ENCODE measurements at places on chromosomes 1 and 21.

DNA sequence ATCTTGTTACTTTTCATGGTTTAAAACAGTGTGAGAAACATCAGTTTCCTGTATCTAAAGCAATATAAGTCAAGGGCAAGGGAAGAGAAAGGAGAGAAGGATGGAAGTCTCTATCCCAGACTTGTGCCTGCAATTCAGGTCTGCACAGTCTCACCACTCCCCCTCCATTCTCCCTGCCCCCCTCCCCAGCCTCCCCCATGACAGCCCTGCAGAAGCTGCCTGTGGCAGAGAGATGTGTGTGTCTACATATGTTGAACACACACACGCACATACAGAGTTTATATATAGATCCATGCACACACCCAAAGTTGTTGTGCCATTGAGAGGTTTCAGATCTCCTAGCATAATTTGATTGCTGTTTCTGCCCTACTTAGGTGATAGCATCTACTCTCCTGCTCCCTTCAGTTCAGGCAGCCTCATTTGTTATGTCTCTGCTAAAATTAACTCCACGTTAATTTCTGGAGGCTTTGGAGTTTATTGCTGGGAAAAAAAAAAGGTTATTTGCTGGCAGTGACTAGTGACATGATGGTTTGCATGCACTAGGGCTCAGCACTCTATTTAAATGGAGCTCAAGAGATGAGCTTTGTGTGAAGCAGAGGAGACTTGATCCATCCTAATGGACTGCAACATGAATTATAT lies 124.9 kb upstream of the SMYD2 start:
- no peak for DNase-seq

DNA sequence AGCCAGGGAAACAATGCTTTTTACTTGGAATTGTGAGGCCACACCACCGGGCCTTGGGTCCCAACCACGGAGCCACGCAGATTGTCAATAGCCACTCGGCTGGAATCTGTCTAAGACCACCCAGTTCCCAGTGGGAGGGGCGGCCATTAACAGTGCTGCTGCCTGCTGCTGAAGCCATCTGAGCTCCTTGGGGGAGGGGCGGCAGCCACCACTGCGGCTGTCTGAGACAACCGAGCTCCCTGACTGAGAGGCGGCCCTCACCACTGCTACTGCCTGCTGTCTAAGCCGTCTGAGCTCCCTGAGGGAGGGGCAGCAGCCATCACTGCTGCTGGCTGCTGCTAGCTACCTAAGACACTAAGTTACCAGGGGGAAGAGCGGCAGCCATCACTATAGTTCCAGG lies 64.3 kb downstream of the DMRTA2 start:
- DNase-seq = no peak

GRCh38 chr1:156153362-156153761 lies at the start of gene SEMA4A:
SEMA4A (plus strand) TSS chr1:156153585; CDS start chr1:156154579, 994 bp downstream.
- DNase-seq = no peak

DNA sequence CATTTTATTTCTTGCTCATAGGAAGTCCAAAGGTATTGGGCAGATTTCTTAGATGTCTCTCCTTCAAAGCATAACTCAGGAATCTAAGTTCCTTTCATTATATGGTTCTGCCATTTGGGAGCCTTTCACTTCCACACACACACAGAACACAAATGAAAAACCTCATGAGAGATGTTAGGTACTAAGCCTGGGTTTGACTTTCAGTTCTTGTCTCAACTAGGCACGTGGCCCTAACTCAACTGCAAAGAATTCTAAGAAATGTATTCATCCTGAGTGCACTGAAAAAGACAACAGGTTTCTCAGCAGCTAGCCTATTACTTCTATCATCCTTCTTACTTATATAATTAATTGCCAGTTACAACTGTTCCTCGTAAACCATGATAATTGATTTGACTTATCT lies 190.0 kb upstream of the SAMSN1 start:
- no peak for DNase-seq

DNA sequence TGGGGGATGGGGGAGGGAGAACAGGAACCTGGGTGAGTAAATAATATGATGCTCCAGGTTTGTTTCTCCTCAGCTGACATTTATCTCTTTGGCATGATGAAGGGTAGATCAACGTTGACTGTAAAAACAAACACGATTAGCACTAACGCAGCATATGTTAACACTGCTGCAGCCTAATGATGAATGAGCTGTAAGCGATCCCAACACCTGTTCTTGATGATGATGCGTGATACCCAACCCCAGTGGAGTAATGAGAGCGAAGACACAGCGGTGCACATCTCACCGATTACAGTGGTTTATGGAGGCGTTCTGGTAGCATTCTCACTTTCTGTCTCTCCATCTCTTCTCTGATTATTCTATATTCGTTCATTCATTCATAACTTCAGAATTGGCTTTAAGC lies 640.4 kb downstream of the USP25 start:
- DNase-seq = no peak

DNA sequence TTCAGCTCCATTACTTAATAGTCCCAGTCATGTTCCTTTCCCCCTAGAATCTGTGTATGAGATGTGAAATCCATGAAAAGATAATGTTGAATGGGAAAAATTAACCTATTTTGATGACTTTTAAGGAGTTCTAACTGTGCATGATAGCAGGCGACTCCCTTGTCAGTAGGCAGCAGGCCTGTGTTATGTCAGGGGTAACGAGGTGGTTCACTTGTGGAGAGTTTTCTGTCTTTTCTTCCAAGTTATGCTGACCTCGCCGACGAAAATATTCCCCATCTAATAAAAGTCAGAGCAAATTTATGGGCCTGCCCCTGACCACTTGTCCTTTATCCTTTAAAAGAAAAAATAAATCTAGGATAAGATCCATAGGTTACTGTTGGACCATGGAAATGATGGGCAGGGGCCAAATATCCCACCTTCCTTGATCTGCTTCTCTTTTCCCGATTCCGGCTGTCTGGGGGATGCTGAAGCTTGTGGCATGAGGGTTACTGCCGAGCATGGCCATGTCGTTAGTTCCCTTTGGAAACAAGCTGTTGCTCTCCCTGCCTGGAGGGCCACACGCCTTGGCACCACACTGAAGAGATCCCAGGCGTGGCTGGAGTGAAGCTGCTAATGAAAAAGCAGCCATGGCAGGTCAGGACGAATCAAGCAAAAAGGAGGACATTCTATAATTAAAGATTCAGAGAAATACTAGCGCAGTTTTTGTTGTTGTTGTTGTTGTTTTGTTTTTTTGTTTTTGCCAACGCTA lies 93.8 kb downstream of the ROR1 start:
- DNase-seq = no peak

GRCh38 chr1:52554756-52555155 lies 1.9 kb upstream of the TUT4 start:
- DNase-seq = no peak

GRCh38 chr21:42129300-42130266 lies 58.5 kb downstream of the UMODL1 start:
- DNase-seq = no peak

GRCh38 chr1:166698771-166699170 lies 140.5 kb upstream of the POGK start:
- DNase-seq = no peak

- no peak for DNase-seq
These were observed 39.6 kb upstream of the COL6A1 start for GRCh38 chr21:45941717-45942546.

DNA sequence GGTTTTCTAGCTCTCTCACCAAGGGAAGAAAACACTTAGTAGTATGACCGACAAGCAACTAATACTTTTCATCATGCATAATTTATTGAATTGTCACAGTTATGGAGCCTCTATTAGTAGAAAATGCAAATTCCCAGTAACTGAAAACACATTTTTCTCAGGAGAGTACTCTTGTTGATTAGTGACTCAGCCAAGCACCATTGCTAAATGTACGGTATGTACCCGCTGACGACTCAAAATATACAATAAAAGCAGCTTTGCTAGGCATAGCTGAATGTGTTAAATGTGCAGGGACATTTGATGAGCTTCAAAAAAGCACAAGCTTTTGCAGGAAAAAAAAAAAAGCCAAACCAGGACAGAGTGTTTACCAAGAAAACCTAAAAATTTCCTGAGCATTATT lies 63.9 kb downstream of the WDR64 start:
- DNase-seq = no peak

- no peak for DNase-seq
These were observed 199.9 kb downstream of the PRDM2 start for GRCh38 chr1:13899856-13900255.

DNA sequence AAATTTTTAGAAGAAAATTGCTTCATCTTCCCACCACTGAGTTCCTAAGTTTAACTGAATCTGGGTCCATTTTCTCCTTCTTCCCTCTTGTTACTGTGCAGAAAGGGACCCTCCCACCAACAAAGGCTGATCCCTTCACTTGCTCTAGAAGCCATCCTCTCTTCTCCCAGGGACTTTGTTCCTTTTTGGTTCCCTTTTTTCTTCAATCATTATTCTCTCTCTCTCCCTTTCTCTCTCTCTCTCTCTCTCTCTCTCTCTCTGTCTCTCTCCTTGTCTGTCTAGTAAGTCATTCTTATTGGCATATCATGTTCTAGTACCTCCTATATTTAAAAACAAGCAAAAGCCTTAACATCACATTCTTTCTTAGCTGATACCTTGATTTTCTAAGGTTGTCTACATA lies 31.7 kb upstream of the GADD45A start:
- no peak for DNase-seq

GRCh38 chr1:40096977-40097782 lies at the start of gene PPT1:
PPT1 (minus strand) TSS chr1:40097252; CDS start chr1:40097238, 14 bp downstream.
- peak; percentile 54 for DNase-seq

DNA sequence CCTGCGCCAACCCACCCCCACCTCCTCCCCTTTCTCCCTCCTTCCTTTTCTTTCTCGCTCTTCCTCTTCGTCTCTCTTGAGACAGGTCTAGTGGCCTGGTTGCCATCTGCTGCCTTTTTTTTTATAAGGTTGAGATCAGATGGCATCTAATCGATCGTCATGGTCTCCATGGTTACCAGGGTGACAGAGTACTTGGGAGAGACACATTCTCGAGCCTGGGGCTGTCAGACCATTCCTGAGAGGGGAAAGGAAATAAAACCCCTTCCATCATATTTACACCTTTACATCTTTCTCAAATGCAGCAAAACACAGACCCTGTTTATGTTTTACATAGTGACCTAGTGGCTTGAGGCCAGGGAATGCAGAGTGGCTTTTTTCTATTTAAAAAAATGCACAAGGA lies 53.5 kb upstream of the SLC22A15 start:
- DNase-seq = no peak

DNA sequence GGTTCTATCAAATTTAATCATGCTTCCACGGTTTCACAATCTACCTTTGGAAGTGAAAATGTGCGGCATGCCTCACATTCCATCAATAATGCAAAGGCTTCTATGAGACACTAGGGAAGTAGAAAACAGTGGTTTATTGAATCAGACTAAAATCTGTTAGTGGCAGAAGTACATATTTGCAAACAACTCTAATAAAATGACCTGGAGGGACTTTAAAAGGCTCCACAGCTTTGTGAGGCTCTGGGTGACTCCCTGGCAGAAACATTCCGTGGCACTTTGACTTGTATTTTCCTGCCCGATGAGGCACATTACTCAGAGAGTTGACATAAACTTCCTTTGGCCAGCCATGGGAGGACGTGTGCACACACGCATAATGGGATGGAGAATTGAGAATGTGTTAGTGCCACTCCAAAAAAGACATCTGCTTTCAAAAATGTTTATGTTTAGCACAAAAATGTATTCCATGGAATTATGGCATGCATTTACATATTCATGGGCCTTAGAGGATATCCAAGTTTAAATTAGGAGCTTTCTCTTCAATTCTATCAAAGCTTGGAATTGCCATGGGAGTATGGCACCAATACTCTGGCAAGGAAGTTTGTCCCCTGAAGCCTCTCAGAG lies 60.0 kb upstream of the SSX2IP start:
- DNase-seq = no peak

DNA sequence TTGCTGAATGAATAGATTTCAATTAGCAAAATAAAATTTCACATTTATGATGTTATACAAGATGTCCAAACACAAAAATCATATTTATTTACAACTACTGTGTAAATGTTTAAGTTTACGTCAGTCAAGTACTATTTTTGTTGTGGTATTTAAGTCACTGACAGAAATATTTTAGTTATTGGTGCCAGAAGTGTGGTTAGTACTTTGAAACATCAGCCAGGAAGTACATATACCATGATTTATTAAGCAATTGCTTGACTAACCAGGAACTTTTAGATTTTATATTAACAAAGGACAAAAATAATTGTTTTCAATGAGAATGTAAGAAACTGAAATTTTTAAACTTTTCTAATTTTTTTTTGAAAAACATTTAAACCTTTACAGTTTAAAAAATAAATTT lies 2.4 kb upstream of the FCRL4 start:
- no peak for DNase-seq

- DNase-seq = peak; percentile 97
These were observed 120.2 kb downstream of the TLR5 start for GRCh38 chr1:223022641-223023473.

- no peak for DNase-seq
These were observed 13.0 kb downstream of the INAVA start for GRCh38 chr1:200907611-200908097.

- DNase-seq = no peak
These were observed 217.0 kb downstream of the S1PR1 start for GRCh38 chr1:101453844-101454243.

DNA sequence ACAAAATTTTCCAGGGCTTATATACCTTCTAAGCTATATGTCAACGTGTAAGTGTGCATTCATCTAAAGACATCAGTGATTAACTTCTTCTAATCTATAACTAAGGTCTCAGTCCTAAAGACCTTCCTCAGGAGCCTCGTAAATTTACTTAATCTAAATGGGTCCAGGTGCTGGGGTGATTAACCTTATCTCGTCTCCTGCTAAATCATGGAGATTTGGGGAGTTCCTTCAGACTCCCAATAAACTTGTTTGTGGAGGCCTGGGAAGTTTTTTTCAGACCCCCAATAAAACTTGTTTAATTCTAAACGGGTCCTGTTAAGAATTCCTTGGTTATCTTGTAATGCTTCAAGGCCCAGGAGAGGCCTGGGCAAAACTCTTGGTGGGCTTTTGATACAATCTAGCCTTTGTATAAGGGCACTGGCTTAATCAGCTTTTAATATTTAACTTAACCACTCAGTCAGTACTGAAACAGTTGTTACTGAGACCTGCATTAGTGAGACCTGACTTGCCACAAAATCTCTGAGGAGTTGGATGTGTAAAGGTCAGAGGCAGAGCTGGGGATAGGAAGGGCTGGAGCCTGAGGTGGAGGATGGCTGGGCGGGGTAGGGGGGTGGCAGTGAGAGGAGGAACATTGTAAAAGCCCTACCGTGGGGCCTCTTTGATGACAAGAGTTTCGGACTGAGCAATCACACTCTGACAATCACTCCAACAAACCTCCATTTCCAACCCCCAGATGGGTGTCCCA lies 6.2 kb upstream of the HMGCS2 start:
- DNase-seq = no peak

- DNase-seq = no peak
These were observed 118.5 kb downstream of the MATN1 start for GRCh38 chr1:30604801-30605440.

- no peak for DNase-seq
These were observed 7.0 kb upstream of the USP24 start for GRCh38 chr1:55222152-55222551.

- DNase-seq = no peak
These were observed 69.4 kb downstream of the CDC7 start for GRCh38 chr1:91570120-91570448.
